SK-MEL-5 (cell line): ENCODE measurements at places on chromosomes 2 and 18. TPM values are rescaled to one million over a fixed set of nuclear protein-coding genes. Genes with fewer than 3 reads are reported as not detected.

Gene REG3G
- total RNA-seq = 0.19 TPM in 1 of 2 replicates, not detected in the other

Gene PLEKHH2
- 17.6 and 20.9 TPM in 2 replicates for total RNA-seq

Gene NTSR2
- not detected in 2 replicates for total RNA-seq

Gene RTP5
- not detected in 2 replicates for total RNA-seq

Gene CRYBA2
- not detected in 2 replicates for total RNA-seq

Gene ALLC
- total RNA-seq = not detected in 2 replicates

Gene SLC9A2
- total RNA-seq = 0.08 TPM in 1 of 2 replicates, not detected in the other

Gene LRRTM1
- total RNA-seq = not detected in 2 replicates

Gene LHCGR
- not detected in 2 replicates for total RNA-seq

Gene FAM110C
- 0.18 TPM in 1 of 2 replicates, not detected in the other for total RNA-seq

Gene MLPH
- 82.9 and 92.8 TPM in 2 replicates for total RNA-seq
